ENCODE measurements at places on chromosomes 6 and 20.

DNA sequence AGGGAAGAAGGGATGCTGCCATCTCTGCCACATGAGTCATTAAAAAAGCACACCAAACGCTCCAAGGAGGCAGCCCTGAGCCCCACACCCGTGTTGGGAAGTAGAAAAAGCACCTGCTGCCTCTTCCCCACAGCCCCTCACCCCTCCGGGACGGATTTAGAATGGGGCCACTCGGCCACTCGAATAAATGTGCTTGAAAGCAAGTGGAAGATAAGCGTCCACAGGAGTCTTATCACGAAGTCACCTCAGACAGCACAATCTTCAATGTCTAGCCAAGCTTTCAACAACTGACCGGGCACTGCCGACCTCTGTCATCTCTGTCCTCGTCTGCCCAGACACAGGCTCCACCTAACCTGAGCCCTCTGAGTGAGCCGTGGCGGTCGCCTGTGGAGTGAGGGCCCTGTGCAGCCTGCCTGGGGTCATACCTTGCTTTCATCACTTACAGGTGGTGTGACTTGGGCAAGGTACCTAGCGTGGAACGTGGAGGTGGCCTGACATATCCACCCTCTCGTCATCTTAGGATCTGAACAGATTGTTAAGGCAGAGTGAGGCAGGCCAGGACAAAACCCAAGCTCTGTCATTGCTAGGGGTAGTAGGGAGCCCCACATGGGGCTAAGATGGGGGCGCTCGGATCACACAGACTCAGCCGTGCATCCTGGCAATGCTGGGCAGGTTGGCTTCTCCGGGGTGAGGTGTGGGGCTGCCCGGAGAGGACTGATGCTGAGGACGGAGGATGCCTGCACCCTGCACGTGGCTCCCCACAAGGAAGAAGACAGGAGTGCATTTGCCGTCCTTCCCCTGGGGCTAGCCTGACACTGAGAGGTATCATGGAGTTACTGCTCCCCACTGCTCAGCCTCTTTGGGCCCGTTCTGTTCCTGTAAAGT, 34.8 kb downstream of the PSMG4 start:
- DNase-seq: no peak

DNA sequence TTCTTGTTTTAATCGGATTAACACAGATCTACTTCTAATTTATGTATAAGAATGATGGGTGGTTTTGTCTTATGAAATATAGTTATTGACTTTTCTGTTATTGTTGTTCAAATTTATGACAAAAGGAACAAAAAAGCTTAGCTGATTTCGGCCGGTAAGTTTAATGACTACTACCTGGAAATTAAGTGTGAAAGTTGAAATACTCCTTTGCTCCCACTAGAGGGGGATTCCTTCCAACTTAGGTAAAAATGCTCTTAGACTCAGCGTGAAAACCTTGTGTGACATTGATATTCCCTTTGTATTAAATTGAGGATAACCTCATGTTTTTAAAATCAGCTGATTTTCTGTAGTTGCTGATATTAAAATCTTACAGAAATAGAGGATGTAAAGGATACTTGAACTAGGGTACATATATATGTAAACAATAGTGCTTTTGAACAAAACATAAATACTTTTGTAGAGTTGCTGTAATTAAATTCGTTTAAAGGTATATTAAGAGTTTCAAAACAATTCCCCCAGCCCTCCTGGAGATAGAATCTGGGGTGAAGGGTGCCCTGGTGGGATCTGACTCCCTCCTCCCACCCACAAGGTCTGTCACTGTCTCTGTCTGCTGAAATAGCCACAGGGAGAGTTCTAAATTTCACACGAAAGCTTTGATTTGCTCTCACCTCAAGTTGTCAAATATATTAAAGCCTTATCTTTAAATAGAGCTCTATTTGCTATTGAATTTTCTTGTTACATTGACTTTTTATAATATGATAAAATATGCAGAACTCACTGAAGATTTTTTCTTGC, 257.5 kb downstream of the ARID1B start:
- no peak for DNase-seq

DNA sequence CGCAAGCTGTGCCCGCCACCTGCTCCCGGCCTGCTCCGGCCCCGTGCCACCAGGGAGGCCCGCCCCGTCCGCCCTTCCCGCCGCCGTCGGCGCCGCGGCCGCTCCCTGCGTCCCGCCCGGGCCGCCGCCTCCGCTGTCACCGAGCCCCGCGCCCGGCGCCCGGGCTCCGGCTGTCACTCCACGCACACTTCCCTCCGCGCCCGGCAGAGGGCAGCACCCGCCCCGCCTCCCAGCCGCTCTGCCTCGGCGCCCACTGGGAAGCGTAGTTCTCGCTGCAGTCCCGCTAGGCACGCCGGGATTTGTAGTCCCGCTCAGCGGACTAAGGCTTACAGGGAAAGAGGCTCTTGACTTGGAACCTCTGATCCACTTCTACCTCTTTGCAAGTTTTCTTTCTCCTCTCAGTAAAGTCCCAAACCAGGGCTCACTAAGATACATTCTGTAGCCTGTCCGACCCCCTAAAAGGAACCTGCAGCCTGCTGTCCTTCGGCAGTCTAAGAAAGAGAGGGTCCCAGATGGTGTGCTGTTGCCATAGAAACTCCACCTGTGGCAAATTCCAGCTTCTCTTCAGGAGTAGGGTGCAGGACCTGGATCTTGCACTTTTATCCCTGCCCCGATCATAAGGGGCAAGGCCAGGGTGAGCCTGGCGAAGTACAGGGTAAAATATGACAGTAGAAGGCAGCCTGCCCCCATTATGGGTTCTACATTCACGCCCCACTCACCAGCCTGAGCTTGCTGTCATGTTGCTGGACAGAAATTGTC, at the start of gene TFEB:
TSS of gene TFEB (minus strand) at position 182 of the 759 bp plus-strand sequence. CDS start 44,395 bp downstream, outside the sequence.
- DNase-seq: peak; percentile 95

DNA sequence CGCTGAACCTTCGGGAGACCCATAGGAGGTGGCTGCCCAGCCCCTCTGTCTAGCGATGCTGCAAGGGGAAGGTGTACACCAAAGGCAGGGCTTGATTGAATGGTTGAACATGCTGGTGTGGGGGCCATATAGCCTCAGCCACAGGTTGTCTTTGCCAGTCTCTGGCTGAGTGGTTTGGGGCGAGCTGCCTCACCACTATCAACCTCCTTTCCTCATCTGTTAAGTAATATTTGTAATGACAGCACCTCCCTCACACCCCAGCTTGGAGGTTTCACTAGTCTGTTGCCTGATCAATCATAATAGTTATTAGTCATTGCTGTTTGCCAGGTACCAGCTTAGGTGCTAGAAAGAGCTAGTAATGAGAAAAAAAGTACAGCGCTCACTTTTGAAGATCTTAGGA, 11.8 kb upstream of the ZNF831 start:
- DNase-seq: no peak

DNA sequence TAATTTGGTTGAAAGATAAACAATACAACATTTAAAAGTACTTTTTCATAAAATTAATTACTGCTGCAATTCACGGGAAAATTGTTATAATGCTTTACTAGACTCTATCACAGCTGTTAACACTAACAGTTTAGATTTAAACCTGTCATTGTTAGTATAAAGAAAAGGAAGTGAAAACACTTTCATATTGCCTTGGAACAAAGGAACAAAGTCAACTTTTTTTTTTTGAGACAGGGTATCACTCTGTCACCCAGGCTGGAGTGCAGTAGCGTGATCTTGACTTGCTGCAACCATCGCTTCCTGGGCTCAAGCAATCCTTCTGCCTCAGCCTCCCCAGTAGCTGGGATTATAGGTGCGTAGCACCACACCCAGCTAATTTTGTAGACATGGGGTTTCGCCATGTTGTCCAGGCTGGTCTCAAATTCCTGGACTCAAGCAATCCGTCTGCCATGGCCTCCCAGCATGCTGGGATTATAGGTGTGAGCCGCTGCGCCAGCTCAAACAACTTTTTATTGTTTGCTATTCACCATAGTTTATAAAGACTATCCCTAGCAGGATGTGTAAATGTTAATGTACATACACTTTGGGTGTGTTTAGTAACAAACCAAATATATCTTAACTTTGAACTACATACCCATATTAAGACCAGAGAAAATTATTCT, 22.1 kb downstream of the SLC35A1 start:
- DNase-seq: no peak

GRCh38 chr6:148674306-148674705, 72.5 kb upstream of the UST start:
- no peak for DNase-seq

DNA sequence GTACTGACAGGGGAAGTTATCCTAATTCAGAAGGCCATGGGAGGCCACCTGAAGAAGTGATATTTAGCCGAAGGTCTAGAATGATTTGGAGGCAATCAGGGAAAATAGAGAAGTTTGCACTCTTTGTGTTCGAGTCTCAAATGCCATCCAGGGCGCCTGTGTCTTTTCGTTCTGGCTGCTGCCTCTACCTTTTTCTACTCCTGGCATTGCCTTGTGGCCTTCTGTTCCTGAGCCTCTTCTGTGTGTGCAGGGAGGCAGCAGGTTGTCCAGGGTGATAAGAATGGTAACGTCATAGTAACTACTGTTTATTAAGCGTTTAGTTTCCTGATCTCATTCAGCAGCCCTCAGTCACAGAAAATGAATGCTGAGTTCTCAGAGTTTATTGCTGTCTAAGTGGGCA, 252.1 kb downstream of the FARS2 start:
- DNase-seq: no peak

- DNase-seq: no peak
These were observed 36.7 kb upstream of the PCSK2 start for GRCh38 chr20:17189976-17190695.

- DNase-seq: no peak
These were observed 143.5 kb downstream of the PDE7B start for GRCh38 chr6:135994857-135995544.

GRCh38 chr6:15512126-15512525, 150.7 kb downstream of the DTNBP1 start:
- DNase-seq: no peak

GRCh38 chr20:34112600-34113101, 608 bp upstream of the EIF2S2 start:
- DNase-seq: no peak

DNA sequence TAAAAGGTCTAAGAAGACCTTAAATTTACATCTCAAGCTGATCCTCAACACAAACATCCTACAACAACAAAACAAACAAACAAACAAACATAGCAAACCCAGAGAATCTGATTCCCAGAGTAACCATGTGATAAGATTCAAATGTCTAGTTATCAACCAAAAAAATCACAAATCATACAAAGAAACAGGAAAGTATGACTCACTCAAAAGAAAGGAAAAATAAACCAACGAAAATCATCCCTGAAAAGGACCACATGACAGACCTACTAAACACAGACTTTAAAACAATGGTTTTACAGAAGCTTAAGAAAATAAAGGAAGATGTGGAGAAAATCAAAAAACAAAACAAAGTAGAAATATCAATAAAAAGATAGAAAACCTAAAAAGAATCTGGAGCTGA, 18.1 kb downstream of the VNN1 start:
- DNase-seq: no peak
